ENCODE measurements at places on chromosomes 3 and 15.

DNA sequence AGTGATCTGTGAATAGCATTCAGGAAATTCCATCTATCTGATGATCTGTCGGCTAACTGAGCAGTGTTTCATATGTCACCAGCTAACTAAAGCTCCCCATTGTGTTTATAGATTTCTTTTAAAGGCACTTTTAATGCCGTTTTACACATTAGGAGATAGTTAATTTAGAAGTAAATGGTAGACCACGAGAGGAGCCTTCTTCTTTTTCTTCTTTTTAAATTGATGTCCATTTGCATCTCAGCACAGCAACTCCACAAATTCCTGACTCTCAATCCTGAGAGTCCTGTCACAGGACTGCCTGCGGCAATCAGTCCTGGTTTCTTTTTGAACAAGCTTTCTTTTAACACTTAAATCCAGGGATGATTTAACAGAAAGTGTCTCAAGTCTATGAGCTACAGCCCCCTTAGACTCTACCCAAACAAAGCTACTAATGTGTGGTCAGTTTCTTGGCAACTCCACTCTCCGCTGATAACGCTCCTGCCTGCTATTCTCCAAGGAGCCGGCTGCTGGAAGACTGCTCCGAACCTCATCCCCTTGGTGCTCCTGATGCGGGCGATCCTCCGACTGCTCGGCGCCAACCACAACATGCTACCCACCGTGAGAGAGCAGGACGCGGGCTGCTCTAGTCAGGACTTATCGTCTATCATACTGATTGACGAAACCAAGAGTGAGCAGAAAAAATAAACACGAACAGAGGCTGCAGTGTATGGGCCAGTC lies 421.4 kb downstream of the MECOM start:
- peak; percentile 63 for DNase-seq

GRCh38 chr3:196624907-196625306 lies 14.6 kb upstream of the NRROS start:
- DNase-seq: no peak

DNA sequence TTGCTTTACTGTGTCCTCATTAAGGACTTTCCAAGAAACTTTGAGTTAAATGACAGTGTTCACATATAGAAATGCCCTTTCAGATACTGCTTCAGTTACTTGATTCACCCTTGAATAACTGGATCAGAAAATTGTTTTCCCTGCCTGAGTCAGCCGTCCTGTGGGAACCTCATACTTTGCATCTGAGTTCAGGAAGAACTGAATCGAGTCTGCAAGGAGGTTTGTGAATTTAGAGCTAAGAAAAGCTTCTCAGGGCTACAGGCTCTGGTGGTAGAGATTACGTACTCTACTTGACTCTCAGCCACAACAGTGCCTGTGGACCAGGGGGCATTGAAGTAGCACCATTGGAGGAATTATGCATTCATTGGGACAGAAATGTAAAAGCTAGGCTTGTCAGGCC lies 252.4 kb upstream of the C2CD4B start:
- no peak for DNase-seq

DNA sequence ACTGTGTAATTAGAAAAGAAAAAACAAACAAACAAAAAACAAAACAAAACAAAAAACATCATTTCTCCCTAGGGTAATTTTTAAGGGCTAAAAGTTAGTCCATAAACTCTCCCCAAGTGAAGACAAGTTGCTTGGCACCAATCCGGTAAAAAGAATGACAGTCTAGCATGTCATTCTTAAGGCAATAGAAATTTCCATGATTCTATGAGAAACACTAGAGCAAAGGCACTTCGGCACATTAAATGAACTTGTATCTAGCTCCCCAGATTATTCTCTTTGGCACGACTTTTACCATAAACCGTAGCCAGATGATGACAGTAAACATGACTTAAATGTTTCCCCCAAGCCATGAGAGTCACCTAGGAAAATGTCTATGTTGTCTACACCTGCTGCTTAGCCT lies 10.1 kb downstream of the COL8A1 start:
- no peak for DNase-seq

GRCh38 chr3:61593446-61594029 lies 32.2 kb downstream of the PTPRG start:
- DNase-seq: no peak

DNA sequence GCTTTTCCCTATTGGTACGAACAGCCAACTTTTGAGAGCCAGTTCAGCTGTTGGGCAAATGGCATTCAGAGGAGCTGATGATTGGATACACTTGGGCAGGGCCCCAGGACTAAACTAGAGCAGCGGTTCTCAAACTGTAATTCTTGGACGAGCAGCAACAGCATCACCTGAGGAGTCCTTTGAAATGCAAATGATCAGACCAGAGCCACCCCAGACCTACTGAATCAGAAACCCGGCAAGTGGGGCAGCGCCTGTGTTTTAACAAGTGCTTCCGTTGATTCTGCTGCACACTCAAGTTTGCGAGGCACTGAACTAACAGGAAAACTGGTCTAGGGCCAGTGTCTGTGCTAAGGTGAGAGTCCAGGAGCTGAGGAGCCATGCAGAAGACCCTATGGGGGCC lies 239.7 kb downstream of the UACA start:
- no peak for DNase-seq

DNA sequence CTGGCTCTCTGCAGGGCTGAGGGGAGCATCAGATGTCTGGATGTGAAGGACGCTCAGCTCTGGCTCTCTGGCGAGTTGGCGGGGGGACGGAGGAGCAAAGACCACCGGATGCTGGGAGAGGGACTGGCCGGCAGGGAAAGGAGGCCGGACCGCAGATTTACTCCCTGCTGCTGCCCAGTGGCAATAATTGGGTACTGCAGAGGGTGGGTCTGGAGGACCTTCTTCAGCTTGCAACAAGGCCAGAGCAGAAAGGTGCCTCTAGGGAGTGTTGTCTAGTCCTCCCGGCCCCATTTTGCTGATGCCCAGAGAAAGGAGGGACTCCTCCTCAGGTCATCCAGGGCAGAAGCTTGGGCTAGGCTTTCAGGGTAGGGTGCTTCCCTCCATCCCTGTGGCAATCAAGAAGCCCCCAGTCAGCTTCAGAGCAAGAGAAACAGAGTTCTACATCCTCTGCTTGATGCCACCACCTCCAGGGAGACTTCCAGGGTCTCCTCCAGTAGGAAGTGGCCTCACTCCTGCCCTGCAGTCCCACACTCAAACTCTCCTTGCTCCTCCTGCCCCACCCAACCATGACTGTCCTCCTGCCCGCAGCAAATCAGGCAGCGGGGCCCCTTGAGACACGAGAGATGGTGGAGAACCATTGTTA lies 20.3 kb upstream of the CSPG4 start:
- DNase-seq: peak; percentile 72

DNA sequence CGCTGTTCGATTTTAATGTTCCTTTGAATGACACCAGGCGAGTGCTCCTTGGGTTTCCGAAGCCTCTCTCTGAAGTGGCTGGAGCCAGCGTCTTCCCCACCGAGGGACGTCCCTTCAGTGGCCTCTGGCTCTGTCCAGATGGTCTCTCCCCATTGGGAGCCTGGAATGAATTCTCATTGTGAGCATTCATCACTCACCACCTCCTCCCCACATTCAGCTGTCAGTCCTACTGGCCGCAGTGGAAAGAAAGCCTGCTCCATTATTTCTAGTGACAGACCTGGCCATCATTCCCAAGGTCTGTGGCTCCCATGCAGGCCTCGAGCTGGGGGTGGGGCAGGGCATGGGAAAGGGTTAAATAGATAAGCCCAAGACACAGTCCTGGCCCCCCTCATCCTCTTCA lies 35.2 kb downstream of the ZNF710 start:
- DNase-seq: no peak

GRCh38 chr15:82843566-82843965 lies 34.1 kb downstream of the WHAMM start:
- DNase-seq: no peak

- no peak for DNase-seq
Measured at GRCh38 chr3:53190659-53191058, 29.6 kb downstream of the PRKCD start.

DNA sequence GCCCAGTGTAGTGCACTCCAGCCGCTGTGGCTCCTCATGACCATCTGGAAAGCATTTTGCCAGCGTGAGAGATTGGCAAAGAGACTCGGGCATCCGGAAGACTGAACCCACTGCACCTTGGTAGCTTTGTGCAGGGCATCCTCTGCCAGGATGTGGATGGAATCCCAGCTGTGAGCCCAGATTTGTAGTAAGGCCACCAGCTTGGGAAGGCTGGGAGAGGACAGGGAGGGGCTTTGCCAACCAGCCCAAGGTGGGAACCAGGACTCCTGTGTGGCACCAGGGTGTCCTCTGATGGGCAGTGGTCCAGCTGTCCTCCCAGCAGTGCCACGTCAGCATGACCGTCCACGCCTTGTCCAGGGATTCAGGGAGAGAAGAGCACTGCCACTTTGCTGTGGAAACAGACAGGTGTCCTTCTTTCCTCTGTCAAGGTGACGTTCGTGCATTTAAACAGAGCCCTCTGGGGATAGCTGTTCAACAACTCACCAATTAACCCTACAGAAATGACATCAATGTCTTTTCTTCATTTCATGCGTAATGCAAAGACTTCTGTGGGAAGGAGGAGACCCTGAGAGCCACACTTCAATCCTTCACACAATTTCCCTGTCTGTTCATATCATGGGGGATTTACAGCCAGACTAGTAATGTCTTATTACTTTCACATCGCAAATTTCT lies 19.1 kb downstream of the KLF15 start:
- DNase-seq: no peak

DNA sequence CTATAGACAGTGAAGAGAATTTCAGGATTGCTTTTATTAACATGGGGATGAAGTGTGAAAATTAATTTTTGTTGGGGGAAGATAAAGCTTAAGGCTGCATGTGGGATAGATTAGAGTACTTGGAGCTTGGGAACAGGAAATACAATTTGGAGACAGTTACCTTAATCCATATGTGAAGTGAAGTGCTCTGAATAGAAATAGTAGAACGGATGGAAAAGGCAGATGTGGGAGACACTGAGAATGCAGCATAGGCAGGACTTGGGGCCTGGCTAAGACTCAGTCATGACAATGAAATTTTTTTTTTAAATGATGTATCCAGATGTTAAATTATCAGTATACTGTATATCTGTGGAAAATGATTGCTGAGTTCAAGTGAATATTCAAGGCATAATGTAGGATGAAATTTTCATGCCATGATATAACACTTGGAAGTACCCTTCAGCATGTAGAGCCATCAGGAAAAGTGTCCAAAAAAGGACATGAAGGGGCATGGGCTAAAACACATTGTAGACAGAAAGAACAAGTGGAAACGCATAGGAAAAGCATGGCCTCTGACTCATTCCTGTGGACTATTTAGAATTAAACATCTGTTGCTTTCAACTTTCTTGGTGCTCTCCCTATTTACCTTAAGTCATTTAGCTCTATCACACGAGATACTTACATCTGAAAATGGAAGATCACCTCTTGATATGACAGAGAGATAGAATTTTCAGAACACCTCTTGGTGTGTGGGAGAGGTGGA lies 134.8 kb downstream of the RBMS3 start:
- DNase-seq: peak; percentile 70

GRCh38 chr3:130935761-130936492 lies 42.0 kb downstream of the ATP2C1 start:
- peak; percentile 63 for DNase-seq

DNA sequence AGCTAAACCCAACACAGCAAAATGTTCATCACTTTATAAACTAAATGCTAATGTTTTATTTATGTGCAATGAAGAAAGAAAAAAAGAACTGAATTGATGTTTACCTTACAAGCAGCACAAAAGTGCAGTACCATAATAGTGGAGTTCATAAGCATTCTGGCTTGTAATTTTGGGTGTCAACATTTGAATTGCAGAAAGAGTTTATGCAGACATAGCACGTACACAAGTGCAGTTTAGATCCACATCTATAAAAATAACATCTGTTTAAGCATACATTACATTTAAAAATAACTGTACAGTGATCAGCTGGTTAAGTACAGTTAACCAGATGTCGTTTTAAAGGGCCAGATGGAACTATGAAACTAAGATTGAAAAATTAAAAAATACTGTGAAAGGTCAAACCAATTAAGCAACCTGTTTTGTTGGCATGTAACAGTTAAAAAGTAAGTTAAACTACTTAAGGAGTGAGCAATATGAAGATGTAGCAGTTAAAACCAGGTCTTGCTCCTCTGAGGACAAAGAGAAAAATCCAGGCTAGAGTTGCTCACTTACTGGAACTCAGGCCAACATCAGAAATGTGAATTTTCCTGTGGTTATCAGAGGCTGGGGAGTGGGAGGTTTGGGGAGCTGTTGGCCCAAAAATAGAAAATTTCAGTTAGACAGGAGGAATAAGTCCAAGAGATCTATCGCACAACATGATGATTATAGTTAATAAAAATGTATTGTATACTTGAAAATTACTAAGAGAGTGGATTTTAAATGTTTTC lies 204.9 kb upstream of the MDFIC2 start:
- no peak for DNase-seq

DNA sequence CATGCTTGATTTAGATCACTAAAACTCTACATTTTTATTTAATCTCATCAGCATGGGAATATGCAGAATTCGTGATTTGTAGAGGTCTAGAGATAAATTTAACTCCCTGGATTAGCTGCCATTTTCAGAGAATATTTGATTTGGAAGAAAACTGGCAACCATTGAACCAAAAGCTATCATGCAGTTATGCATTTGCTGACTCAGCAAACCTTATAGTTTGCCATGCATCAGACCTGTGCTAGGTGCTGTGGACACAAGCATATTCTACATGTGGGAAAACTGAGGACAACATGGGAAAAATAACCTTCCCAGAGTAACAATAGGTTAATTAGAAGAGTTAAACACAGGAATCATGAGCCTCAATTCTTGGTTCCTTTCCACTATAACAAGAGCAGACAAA lies 54.7 kb upstream of the TP63 start:
- no peak for DNase-seq

DNA sequence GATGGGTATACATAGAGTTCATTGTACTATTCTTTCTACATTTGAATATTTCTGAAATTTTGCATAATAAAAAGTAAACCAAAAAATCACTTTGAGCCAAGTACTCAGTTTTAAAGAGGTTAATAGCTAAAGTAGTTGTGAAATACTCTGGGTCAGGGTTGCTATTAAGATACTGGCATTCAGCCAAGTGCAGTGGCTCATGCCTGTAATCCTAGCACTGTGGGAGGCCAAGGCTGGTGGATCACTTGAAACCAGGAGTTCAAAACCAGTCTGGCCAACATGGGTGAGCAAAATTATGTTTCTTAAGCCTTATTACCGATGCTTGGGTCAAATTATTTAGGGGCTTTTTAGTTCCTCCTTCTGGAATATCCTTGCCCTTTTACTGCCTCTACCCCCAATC lies 122.0 kb upstream of the MELTF start:
- DNase-seq: peak; percentile 69

- no peak for DNase-seq
Measured at GRCh38 chr3:127226946-127227842, 34.3 kb downstream of the PRR23E start.

DNA sequence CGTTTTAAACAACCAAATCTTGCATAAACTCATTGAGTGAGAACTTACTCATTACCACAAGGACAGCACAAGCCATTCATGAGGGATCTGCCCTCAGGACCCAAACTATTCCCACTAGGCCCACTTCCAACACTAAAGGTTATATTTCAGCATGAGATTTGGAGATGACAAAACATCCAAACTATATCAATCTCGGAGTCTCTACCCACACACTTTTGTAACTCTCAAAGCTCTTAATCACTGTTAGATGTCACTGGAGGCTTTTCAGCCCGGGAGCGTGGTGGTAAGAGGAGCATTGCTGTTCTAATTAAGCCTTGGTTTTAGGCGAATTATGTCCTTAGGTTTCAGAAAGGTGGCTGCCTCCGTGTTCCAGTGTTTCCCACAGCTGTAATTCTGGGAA lies 86.3 kb downstream of the CNTN6 start:
- DNase-seq: no peak

GRCh38 chr3:37991823-37992222 lies 1.2 kb downstream of the VILL start:
- DNase-seq: no peak

Measured in mesenchymal stem cell (in vitro differentiated cells and primary cell).